ENCODE measurements at places on chromosomes 2 and 18.
A peak's percentile ranks its signal among the peaks of the same experiment; 100 is the strongest.

GRCh38 chr18:79569720-79570119 lies 109.9 kb upstream of the CTDP1 start:
- no peak for DNase-seq

GRCh38 chr2:144780983-144781382 lies 261.1 kb upstream of the ZEB2 start:
- no peak for DNase-seq

DNA sequence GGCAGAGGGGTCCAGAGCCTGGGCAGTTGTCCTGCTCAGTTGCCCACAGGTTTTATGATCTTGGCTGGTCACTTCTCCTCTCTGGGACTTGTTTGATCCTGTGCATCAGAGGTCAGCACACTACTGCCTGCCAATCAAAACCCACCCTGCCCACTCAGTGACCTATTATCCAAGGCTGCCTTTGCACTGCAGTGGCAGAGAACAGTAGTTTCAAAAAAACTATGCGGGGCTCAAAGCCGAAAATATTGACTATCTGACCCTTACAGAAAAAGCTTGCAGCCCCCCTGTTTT lies 218.2 kb downstream of the CYP26B1 start:
- no peak for DNase-seq

GRCh38 chr2:170840717-170841210 lies 24.1 kb downstream of the GAD1 start:
- no peak for DNase-seq

GRCh38 chr2:225788571-225789094 lies 389.1 kb downstream of the NYAP2 start:
- DNase-seq: no peak

DNA sequence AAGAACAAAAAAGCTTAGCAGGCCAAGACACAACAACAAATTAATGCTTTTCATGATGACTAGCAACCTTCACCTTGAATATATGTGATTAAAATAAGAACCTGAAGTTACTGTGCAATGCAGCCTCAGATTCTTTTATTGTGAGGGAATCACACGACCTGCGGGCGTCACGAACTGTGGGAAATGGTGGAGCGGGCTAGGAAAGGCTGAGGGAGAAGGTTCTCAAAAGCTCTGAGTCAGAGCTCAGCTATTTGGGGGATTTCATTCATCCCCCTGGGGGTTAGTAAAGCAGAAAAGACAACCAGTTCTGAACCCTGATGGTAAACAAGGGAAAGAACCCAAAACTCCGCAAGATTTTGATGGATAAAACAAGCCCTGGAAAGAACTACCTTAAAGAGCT lies 89.3 kb upstream of the NCKAP5 start:
- DNase-seq: no peak

DNA sequence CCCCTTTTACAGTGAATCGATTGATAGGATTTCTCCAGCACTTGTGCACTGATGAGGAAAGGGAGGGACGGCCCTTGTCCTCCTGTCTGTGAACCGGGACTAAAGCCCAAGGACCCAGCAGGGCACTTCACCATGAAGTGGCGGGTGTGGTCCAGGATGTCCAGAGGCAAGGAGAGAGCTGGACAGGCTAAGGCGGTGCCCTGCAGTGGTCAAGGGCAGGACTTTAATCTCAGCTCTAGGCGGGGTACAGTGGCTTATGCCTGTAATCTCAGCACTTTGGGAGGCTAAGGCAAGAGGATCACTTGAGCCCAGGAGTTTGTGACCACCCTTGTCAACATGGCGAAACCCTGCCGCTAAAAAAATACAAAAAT lies 28.2 kb upstream of the SEMA4C start:
- no peak for DNase-seq

- DNase-seq: no peak
Measured at GRCh38 chr2:223635080-223635479, 32.9 kb upstream of the SCG2 start.

- no peak for DNase-seq
Measured at GRCh38 chr2:55120634-55121359, 70.5 kb upstream of the RTN4 start.

DNA sequence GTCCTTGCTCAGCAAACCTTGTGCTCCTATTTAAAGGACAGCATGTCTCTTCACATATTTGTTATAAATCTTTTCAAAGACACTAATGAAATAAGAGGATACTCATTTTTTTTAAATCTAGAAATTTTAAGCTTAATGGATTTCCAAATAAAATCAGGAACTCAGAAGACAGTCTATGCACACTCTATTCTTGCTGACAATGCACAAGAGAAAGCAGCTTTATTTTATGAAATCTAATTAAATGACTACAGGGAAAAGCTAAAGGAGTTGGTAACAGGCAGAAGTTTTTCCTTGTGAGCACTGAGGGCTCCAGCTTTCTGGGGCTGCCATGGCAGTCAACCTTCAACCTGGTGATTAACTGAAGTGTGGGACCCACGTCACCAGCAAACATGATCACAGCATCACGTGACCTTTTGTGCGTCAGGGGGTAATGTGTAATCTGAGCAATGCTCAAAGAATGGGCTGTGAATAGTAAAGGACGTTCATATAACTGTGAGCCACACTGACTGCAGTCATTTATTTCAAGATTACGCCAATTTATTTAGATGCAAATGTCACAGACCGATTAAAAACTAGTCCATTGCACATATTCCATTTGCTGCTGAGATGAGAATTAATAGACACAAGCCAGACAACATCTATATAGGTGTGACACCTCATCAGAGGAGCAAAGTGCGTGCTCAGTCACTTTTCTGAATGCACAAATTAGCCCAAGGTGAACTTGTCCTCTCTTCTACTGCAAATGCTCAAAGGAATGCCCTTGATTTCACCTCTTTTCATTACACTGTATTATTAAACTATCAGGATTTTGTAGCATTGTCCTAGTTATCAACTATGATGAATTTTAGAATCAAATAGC lies 11.6 kb upstream of the DNER start:
- DNase-seq: peak; percentile 63

DNA sequence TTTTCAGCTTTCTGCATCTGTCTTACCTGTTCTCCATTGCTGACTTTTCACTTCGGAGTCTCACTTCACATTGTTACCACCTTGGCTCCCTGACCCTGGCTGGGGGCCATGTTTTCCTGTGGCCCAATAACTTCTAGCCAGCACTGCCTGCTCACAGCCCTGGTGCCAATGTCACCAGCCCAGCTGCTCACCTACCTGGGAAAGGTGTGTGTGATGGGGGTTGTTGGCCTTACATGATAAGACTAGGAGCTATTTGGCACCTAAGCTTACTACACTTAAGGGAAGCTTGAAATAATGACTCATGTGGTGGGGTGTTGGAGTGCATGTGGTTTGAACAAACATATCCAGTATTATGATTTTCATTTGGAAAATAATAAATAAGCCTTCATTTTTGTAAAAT lies 37.5 kb upstream of the PGAP1 start:
- no peak for DNase-seq

GRCh38 chr18:38386146-38386545 lies 820.5 kb upstream of the CELF4 start:
- DNase-seq: no peak

- DNase-seq: no peak
Measured at GRCh38 chr2:127986548-127987079, 41.2 kb downstream of the SAP130 start.

GRCh38 chr2:26080356-26080755 lies 46.5 kb downstream of the RAB10 start:
- no peak for DNase-seq

DNA sequence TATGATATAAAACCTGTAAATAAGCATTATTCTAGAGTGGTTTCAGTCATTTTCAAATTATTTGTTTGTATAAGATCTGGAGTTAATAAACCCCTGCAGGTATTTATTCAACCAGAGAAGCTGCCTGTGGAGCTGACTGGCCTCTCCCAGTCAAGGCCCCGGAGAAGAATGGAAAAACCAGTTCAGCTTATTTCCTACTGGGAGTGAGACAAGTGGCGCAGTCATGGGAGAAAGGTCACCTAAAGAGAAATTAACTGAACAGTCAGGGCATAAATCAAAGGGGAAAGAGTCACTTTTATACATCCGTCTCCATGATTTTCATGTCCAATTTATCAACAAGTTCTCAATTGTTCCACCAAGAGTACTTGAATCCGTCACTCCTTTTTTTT lies 240.9 kb downstream of the RNF152 start:
- no peak for DNase-seq

- no peak for DNase-seq
Measured at GRCh38 chr2:1915196-1915595, 170.9 kb upstream of the PXDN start.

- DNase-seq: no peak
Measured at GRCh38 chr2:96602330-96602823, 35.7 kb downstream of the KANSL3 start.

DNA sequence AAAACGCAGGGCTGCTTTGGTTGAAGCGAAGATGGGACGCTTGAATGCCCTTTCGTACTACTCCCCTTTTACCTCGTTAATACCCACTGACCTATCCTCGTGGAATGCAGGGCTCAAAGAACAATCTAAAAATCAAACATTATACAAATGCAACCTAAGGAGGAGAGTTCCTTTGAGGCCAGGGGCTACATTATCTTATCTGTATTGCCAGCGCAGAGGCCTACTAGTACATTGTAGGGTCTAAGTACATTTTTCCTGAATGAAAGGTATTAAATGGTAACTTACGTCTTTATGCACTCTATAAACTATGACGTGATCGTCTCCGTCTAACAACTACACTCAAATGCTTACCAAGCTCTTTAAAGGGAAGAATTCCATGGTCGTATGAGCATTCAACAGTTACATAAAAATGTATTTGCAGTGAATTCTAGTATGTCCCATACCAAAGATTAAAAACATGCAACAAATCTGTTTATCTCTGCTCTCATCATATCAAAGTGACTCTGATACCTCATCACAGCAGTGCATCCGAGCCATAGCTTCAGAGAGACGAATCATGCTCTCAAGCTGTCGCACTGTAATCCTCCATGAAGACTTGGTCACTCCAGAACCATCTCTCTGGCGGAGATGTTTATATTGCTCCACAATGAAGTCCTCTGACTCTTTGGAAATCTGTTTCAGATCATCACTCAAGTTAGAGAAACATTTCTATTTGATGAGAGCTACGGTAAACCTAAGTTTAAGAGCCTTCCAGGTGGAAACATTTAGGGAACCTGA lies 14.1 kb upstream of the LCT start:
- DNase-seq: no peak

- DNase-seq: no peak
Measured at GRCh38 chr2:207123776-207124391, 41.9 kb downstream of the KLF7 start.

GRCh38 chr2:204824751-204825453 lies 279.6 kb downstream of the PARD3B start:
- DNase-seq: no peak

DNA sequence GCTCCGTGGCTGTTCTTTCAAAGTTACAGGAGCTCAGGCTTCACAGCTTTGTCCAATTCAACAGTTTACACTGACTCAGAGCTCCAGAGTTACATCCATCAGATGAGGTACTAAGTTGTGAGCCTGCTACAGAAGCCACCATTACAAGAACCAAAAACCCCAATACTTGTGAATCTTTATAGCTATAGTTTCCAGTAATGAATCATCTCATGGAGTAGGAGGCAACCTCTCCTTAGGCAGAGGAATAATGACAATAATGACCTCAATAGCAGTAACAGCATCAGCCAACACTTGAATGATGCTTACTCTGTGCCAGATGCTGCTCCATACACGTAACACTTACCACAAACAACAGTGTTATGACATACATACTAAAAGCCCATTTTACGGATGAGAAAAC lies 3.6 kb downstream of the ZC3H8 start:
- no peak for DNase-seq

- DNase-seq: peak; percentile 65
Measured at GRCh38 chr18:61797696-61798590, 94.9 kb downstream of the RNF152 start.

DNA sequence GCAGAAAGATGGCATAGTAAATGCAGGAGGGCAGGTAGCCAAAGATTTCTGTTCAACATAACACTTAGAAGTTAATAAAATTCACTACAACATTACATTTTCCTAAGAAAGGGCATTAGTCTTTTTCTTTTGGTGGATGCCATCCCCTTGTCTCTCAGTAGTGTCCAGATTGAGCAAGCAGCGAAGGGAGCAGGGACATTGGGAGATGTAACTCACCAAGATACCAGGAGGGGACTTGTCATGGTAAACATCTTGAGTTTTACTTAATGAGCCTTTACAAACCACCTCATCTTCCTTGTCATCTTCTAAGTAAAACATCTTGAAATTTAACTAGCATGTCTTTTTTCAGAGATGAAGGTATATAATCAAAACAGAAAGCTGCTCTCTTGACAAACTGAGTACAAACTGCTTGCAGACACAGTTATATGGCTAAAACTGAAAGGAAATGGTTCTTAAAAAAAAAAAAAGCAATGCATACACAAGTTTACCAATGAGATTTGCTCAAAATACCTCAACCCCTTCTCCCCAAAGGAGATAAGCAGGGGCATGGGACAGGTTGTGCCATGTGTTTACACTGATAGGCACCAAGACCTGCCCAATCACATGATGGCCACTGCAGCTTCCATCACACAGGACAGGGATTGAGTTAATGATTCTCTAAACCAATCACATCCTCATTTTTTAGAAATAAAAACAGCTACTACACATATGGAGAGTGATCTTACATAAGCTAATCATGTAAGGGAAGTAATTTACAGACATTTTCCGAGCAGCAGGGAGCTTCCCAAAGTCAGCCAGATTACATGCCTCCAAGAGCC lies 30.3 kb downstream of the LPIN2 start:
- DNase-seq: no peak

DNA sequence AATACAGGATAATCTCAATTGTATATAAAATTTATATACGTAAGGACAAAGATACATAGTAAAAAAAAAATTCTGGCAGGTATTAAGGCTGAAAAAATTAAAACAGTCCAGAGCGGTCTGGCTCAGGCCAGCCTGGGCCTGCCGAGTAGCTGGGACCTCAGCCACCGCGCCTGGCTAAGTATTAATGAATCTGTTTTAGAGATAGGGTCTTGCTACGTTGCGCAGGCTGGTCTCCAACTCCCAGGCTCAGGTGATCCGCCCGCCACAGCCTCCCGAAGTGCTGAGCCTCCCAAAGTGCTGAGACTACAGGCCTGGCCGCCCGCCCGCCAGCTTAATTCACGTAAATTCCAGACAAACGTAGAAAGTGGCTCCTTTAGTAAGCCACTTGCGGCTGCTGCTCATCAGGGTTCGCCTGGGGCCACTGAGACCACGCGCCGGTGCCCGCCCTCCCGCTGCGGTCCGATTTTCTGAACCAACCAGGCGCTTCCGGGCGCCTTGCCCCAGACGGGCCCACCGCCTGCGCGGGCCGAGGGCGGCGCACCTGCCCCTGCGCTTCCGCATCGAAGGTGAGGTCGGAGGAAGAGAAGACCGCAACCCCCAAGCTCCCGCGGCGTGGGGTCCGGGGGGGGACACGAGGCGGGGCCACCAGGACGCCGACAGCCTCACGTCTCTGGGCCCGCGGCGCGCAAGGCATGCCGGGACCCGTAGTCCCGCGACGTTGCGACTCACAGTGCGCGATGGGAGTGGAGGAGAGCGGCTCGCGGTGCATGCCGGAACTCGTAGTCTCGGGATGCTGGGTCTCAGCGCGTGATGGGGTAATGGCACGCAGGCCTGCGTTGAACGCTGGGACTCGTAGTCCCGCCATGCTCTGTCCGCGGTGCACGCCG lies 695 bp upstream of the CTDP1 start:
- DNase-seq: peak; percentile 97

- no peak for DNase-seq
Measured at GRCh38 chr2:136328207-136328795, 210.4 kb upstream of the CXCR4 start.
